ENCODE measurements at places on chromosomes 1 and 21.

GRCh38 chr21:34980423-34981115, 68.5 kb downstream of the RUNX1 start:
- no peak for DNase-seq

DNA sequence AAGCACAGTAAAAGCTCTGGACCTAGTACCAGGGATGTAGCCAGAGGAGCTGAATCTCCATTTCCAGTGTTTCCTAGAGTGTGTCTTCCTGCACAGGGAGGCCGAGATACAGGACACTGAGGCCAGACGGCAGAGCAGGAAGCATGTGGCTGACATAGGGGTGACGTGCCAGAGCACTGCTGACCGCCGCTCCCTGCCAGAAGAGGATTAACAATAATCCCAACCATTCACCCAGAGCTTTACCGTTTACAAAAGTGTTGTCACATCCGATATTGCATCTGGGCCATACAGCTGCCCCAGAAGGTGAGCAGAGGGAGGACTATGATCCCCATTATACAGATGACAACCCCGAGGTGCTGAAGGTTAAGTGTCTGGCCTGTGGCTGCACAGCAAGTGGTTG, 5.8 kb upstream of the CLDN19 start:
- no peak for DNase-seq

DNA sequence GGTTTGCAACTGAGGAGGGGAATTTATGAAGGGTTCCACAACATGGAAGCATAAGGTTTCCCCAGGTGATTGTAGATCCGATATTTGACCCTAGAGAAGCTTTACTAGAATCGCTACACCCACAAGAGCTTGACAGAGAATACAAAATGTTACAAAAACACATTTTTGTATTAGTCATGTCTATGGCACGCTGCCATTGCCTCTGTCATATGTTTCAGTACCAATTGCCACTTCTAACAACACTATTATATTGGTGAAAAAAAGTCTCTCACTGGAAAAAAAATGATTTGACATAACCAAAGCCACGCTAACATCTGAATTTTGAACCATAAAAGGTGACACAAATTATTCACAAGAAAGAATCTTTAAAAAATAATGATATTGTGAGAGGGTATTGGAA, 214.5 kb downstream of the KCNT2 start:
- DNase-seq, result peak; percentile 29

DNA sequence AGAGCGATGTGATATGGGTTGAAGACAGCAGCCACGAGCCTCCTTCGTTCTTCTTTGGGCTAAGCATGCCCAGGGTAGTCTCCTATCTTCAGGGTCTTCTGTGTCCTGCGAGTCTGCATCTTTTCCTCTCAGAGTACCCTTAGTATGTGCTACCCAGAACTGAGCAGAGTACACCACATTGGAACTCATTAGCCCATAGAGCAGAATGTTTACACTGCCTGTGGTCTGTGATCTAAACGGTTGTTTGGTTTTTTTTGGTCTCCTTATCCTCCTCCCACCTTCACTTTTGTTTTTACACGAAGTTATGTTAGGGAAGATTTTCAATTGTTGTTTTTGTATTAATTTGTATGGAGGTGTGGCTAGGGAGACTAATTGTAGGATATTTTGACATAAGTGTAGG, 126.4 kb downstream of the NEK7 start:
- no peak for DNase-seq

- DNase-seq, result no peak
Measured at GRCh38 chr1:35062518-35063196, 16.5 kb upstream of the ZMYM1 start.

DNA sequence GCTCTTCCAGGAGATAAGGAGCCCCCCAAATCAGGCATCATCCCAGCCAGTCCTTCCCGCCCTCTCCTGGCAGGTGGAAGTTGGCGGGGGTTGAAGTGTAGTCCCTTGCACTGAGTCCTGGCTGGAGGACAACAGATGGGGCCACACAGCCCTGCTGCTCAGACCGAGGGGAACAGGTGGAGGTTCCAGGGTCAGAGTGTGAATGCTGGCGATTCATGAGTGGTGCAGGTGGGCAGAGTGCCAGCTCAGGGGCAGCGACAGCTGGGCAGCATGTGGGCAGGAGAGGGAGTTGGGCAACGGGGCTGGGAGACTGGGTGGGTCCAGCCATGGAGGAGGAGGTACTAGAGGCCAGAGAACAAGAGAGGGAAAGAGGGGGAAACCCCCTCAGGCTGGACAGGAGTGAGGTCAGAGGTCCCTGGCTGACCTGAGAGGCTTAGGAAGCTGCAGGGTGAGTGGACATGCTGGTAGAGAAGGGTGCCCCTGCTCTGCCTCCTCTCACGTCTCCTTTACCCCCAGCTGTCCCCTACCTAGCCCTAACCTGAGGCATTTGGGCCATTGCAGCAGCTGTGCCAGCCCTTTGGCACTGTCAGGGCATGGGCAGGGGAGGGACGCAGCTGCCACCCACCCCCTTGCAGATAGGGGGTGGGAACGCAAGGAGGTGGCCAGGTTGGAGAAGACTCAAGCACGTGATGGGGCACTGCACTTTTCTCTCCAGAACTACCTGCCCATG, 11.3 kb upstream of the ADORA1 start:
- DNase-seq, result no peak

DNA sequence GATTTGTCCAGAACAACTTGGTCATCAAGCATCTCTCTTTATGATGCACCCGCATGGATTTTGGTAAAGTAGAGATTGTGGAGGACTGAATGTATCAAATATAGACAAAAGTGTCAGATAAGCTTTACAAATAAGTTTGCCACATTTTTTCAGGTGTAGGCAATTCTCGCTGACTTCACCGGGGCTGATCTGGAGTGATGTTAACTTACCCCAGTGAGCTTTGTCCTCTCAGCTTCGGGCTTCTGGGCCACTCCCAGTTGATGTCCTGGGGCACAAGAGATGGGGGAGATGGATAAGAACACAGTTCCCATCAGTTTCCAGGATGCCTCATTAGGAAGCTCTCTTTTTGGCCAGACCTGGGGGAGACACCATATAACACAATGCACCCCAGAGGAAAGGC, 117.7 kb downstream of the ETS2 start:
- DNase-seq, result no peak

DNA sequence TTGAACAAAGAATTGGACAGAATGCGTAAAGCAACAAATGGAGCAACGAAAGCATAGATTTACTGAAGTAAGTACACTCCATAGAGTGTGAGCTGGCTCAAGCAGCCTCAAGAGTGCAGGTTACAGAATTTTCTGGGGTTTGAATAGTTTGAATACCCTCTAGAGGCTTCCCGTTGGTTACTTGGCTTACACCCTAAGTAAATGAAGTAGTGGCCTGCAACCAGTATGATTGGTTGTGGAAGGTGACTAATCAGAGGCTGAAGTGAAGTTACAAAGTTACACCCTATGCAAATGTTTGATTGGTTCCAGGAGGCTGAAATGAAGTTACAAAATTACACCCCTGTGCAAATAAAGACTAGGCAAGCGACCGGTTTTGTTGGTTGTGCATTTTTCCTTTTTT, 10.9 kb downstream of the TCEANC2 start:
- DNase-seq, result no peak

DNA sequence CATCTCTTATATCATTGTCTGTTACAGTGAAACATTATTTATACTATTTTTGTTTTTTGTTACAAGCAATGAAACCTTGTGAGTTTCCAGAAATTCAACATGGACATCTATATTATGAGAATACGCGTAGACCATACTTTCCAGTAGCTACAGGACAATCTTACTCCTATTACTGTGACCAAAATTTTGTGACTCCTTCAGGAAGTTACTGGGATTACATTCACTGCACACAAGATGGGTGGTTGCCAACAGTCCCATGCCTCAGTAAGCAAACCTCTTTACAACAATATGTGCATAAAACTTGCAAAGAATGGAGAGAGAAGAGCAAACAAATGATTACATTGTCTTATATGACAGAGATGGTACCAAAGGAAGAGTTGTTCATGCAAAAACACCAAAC, 22.4 kb downstream of the CFHR4 start:
- DNase-seq, result no peak

DNA sequence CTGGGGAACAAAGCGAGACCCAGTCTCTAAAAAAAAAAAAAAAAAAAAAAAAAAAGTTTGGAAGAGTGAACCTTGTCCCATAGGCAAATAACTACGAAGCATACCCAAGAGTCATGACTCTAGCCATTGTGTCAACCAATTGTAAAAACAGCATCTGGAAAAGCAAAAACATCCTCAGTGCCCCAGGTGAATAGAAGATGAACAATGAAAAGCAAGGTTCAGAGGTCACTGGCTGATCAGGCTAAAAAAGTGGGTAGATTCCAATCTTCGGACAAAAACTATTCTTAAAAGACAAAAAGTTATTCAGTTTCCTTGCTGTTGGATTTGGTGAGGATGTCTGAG, 11.1 kb upstream of the IRF2BP2 start:
- DNase-seq, result no peak

DNA sequence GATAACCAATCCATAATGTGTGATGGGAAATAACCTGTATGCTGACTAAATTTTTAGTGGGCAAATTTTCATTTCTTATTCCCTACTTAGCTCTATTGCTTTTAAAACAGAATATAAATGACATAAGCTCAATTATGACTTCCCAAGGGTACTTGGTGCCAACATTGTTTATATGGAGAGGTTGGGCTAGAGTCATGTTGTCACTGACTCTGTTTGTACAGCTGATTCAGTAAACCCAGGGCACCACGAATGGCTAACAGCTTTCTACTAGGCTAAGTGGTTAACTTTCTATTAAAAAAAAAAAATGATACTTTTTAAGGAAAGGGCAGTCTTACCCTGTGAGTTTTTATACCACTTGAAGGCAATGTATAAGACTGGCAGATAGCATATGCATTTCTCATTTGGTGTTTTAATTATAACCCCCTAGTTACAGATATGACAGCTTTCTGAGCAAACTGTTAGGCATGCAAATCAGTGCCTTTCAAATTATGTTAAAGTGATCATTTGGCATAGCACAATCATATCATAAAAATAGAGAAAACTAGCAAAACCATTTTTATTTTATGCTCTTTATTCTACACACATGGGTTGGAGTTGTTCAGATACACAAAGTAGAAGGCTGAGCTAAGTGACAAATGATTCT, 147.1 kb downstream of the DNM3 start:
- no peak for DNase-seq

DNA sequence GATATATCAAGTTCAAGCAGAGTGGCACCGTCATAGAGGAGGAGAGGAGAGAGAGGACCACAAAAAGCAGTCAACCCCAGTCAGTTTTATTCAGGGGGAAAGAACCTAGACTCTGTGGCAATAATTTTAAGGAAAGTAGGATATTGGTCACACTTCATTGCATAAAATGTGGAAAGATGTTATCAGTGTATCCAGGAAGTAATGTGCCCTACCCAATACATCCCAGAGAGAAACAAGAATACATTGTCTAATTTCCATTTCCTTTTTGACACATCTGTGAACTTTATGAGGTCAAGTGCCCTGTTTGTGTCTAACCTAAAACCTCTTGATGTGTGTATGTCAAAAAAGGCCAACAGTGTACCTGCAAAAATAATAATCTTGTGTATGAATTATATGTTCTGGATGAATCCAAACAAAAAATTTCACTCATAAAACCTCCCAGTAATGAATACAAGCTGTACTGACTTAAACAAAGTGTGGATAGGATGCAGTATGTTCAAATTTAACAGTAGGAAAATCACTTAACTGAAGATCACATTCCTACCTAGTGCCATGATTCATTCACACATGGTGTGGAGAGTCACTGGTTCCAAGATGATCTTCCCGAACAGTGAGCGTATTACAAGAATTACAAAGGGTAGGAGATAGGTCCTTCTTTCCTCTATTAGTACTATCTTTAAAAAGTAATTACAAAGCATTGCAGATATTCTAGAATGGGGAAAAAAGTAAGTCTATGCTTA, 712.1 kb upstream of the CXADR start:
- no peak for DNase-seq

Data from AG08395 (cell line).